ENCODE measurements at places on chromosomes 6 and 20.

DNA sequence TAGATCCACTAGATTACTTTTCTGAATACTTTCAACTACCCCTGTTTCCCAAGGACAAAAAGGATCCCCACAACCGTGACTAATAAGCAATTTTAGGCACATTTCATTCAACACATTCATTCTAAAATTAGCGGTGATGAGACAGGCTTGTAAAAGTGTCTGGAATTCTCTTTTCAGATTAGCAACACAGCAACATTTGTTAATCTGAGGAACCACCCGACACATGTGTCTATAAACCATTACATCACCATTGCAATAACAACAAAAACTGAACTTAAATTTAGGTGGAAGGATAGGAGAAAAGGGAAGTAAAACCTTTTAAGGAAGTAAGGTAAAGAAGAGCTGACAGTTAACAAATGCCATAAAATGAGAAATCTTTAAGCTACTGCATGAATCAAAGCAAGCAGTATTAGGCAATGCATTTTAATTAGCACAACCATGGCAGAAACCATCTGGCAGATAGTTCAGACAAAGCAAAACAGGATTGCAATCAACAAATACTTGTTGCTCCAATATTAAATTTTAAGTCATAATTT is 49.1 kb downstream of the MAP3K7 start:
- DNase-seq, result no peak

GRCh38 chr20:21265261-21266190 is 37.6 kb upstream of the XRN2 start:
- no peak for DNase-seq

GRCh38 chr20:21352703-21353102 is 44.6 kb downstream of the NKX2-4 start:
- DNase-seq, result no peak

- DNase-seq, result no peak
Observed at GRCh38 chr20:59598625-59599310, 5.6 kb upstream of the PHACTR3 start.

- DNase-seq, result no peak
Observed at GRCh38 chr6:30818391-30818841, 65.9 kb upstream of the DDR1 start.

- DNase-seq, result no peak
Observed at GRCh38 chr20:43941476-43942200, 27.0 kb downstream of the TOX2 start.

GRCh38 chr6:149136273-149136912 is 181.1 kb upstream of the TAB2 start:
- no peak for DNase-seq

- DNase-seq, result no peak
Observed at GRCh38 chr6:34149452-34149810, 3.5 kb upstream of the GRM4 start.

GRCh38 chr20:2809690-2810089 is 5.1 kb upstream of the C20orf141 start:
- DNase-seq, result no peak

- no peak for DNase-seq
Observed at GRCh38 chr6:68754681-68755213, 119.7 kb downstream of the ADGRB3 start.

DNA sequence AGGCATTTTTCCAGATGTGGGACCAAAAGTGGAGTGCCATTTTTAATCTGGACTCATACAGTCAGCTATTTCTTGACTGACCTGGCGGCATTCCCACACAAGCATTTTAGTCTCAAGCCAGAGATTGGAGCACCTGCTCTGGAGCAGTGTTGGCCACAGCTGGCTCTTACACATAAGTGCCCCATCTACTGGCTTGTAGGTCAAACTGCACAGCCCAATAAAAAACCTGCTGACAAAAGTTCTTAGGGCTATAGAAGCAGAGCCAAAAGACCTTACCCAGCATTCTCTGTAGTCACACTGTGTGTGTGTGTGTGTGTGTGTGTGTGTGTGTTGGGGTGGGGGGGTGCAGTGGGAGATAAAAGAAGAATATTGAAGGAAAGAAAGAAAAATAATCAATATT is 38.6 kb upstream of the SENP6 start:
- no peak for DNase-seq

GRCh38 chr6:105781915-105782314 is 304.2 kb upstream of the PRDM1 start:
- DNase-seq, result no peak

GRCh38 chr20:62353289-62354030 is 13.7 kb downstream of the LAMA5 start:
- DNase-seq, result no peak

- DNase-seq, result no peak
Observed at GRCh38 chr6:11494786-11495564, 42.6 kb upstream of the TMEM170B start.

GRCh38 chr6:42088101-42088591 is 37.8 kb downstream of the TAF8 start:
- DNase-seq, result no peak

DNA sequence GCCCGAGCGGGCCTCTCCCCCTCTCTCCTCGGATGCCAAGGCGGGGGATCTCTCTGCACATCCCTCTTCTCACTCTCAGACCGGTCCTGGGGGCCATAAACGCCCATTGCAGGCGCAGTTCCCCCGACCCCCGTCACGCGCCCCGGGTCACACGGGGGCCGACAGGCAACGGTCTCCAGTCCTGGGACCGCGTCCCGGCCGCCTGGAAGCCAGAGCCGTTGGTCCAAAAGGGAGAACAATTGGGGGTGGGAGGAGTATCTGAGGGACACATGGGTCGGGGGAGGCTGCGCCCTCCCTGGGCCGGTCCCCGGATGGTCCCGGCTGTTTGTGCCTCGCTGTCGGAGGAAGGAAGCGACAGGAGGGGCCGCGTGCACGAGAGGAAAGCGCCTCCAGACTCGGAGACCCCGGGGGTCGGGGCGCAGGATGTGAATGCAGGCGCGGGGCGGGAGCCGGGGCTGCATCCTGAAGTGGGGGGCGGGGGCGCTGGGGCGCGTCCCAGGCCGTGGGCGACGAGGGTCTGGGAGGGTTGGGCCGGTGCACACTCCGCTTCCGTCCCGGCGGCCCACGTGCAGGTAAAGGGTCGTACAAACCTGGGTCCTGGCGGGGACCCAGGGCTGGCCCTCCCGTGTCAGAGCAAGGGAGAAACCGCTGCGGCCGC is 903 bp downstream of the SLC4A11 start:
- DNase-seq, result no peak

GRCh38 chr6:161169035-161169434 is 104.8 kb downstream of the AGPAT4 start:
- no peak for DNase-seq

GRCh38 chr6:170584954-170585498 is 589 bp upstream of the PDCD2 start:
- DNase-seq, result no peak

DNA sequence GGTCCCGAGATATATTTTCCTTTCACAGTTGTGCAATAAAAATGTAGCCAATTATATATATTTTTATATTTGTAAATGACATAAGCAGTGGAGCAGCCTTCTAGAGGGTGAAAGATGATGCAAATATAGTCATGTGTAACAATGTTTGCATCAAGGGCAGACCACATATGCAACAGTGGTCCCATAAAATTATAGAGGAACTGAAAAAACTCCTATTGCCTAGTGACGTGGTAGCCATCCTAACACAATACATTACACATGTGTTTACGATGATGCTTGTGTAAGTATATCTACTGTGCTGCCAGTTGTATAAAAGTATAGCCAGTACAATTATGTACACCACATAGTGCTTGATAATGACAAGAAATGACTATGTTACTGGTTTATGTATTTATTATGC is 162.8 kb downstream of the ZFAND3 start:
- no peak for DNase-seq
